DMS153 (cell line): ENCODE measurements at places on chromosomes 3 and 15.

DNA sequence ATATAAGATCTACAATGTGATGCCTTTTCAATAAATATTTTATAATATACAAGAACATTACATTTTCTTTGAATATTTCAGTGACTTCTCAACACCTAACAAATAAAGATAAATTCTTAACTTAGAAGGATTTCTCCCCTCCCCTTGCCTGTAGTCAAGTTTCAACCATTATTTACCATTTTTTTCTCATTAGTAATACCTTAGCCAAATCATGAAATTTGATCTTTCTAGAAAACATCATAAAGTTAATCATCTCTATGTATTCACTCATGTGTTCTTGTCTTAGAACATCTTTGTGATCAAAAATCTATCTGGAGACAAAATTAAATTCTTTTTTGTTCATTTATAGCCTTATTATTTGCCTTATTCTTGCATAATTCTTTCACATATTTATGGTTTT is 1201.8 kb upstream of the EPHA6 start:
- DNase-seq: no peak

- no peak for DNase-seq
Observed at GRCh38 chr3:62373215-62373614, at the start of gene FEZF2. Gene FEZF2 (minus strand): TSS chr3:62373550. CDS start chr3:62372868, 682 bp downstream.

DNA sequence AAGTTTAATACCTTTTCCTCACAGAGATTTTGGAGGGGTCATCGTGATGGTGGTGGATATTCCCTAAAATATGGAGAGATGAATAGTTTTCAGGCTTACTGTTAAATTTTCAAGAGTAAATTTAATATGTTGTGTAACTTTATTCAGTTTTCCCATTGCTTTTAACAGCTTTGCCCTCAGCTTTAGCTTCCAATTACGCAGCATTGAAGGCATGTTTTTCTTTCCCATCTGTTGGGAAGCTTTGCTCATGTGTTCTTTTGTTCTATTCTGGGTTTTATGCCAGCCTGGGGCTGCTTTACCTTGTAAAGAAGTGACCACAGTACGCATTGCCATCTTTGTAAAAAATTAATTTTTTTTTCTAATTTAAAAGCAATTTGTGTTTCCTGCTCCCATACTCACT is 151.5 kb downstream of the B3GALNT1 start:
- no peak for DNase-seq

DNA sequence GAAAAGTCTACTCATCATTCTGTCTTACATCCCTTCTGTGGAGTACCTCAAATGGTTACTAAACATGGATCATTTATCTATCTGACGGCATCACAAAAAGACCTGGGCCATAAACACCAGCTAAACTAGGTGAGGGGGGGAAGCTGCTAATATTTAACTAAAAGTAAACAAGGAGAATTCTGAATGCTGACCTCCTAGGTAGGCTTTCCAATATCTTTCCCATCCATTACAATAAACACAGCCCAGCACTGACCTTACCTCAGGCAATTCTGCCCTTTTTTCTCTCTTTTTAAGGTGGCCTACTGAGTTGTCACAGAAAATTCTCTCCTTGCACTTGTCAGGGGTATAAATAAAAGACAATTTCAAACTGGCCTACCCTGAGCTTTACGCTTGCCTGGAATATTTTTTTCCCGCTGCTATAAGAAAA is 33.1 kb downstream of the USF3 start:
- DNase-seq: no peak

GRCh38 chr3:115279939-115280338 is 132.9 kb upstream of the ZBTB20 start:
- DNase-seq: no peak

DNA sequence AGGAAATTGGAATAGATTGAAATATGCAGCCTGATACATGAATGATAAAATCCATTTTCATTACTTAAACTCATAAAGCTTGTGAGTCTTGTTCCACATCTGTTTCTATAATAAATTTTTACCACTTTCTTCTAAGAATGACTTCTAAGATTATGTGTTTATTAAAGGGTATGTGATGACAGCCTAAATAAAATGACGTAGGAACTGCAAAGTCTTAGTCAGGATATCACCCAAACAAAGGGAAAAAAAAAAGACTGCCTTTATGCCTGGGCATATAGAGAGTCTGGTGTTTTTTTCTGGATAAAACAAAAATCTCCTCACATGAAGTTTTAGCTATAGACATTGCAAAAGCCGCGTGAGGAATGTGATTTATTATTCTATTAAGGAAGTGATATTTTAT is 844.0 kb downstream of the DIPK2A start:
- no peak for DNase-seq

GRCh38 chr15:39788108-39788507 is 5.5 kb upstream of the FSIP1 start:
- no peak for DNase-seq

GRCh38 chr3:94173673-94174434 is 111.0 kb downstream of the NSUN3 start:
- no peak for DNase-seq

GRCh38 chr3:39513791-39514369 is 46.4 kb downstream of the MOBP start:
- DNase-seq: no peak

- no peak for DNase-seq
Observed at GRCh38 chr15:98723195-98723594, 74.9 kb downstream of the IGF1R start.

DNA sequence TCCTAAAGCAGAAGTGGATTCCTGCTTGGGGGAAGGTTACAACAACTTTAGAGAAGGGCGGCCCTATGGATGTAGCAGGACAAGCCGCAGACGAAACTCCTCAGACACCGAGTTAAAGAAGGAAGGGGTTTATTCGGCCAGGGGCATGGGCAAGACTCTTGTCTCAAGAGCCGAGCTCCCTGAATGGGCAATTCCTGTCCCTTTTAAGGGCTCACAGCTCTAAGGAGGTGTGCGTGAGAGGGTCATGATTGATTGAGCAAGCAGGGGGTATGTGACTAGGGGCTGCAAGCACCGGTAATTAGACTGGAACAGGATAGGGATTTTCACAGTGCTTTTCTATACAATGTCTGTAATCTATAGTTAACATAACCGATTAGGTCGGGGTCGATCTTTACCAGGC is 879 bp upstream of the PDHB start:
- no peak for DNase-seq

DNA sequence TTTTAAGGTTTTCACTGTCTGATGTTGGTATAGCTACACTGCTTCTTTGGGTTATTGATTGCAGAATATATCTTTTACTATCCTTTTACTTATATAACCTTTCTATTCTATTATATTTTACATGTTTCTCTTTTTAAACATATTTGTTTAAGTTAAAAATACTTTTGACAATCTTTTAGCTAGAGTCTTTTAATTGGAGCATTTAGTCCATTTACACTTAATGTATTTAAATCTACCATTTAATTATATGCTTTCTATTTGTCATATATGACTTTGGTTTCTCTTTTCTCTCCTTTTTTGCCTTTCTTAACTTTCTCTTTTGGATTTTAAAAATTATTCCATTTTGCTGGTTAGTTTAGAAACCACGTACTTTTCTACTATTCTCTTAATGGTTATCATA is 53.7 kb upstream of the PRR23C start:
- no peak for DNase-seq

GRCh38 chr3:139597947-139598346 is 58.4 kb upstream of the RBP1 start:
- no peak for DNase-seq

DNA sequence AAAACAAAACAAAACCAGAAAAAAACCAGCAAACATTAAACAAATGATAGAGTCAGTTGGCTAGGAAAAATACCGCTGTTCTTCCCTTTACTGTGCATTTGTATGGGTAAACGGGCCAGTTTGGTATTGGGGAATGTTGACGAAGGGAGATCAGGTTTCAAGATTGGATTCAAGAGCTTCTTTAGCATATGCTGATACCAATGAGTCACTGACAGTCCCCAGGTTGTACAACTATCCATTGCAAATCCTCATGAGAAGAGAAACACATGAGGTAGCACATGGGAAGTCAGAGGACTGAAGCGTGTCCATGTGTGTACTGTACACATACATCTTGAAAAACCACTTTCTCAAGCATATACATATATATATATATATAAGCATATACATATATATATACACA is 25.6 kb downstream of the TIGIT start:
- peak; percentile 85 for DNase-seq

DNA sequence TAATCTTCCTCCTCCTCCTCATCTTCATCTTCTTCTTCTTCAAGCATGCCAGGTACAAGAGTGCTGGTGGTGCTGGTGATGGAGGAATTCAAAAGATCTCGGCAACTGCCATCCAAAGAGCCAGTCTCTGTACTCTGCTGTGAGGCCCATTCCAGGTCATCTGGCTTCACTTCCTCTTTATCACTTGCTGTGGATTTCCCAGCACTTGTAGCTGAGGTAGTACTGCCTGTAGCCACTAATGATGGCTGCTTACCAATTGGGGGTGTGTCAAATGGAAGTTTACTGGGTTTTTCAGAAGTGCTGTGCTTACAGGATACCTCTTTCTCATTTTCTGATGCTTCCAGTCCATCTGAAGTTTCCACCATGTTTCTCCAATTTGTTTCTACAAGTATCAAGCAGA is 28.8 kb upstream of the SHC4 start:
- no peak for DNase-seq

- peak; percentile 41 for DNase-seq
Observed at GRCh38 chr15:81809543-81809942, 236.3 kb downstream of the MEX3B start.

DNA sequence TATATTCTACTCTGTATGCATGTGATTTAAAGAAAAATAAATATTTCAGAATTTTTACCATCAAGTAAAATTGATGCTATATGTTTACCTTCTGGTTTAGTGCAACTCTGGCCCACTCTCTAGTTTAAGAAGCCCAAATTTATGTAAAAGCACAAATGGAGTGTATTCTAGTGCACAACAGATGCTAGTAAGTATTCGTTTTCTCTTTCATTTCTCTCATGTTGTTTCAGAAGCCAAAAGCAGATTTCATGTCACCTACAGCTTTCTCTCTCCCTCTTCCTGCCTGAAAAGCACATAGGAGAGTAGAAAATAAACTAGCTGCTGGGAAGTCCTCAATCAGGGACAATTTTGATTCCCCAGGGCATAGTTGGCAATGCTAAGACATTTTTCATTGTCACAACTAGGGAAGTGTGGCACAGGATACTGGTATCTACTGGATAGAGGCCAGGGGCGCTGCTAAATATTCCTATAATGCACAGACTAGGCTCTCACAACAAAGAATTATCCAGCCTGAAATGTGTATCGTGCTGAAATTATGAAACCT is 147.4 kb upstream of the ARHGEF26 start:
- DNase-seq: no peak

DNA sequence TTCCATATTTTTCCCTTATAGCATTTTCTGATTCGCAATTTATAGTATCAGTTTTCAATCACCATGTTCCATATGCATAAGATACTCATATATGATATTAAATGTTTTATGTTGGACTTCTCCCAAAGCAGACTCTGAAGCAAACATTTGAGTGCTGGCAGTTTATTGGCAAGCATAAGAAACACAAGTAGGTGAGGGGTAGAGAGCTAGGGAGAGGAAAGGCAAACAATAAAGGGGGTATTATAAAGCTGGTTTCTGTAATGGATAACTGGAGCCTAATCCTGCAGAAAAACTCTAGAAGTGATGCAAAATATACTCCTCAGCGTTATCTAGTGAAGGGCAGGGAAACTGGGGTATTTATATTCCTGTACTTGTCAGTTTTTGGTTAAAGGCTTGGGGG is 491.5 kb upstream of the TGFBR2 start:
- DNase-seq: no peak

DNA sequence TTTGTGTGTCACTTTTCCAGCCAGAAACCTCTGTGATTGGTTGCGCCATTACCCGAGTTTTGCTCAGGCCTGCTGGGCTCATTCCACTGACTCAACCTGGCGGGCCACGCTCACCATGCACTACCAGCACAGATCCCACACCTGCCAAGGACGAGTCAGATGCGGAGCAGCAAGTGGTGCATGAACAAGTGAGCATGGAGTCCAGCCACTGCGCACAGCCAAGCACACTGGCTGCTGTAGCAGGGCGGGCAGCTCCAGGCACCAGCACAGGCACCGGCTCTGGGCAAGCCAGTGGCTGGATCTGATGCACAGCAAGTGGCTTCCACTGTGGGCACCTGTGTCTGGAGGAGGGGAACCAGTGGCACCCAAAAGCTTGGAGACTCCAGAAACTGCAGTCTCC is 110.4 kb downstream of the CBLB start:
- no peak for DNase-seq

DNA sequence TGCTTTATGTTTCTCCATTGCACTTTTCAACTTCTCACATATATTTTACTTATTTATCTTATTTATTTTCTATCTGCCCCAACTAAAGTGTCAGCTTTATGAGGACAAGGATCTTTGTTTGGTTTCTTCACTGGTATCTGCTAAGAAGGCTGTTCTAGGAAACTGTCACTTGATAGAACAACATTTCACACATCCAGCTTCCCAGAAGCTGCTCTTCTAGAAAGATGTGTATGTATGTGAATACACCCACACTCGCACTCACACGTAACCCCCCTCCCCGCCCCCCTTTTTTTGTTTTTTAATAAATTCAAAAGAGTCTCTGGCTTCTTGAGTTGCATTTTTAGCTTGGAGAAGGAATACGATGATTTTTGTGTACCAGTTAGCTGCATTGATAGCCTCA is 143.1 kb downstream of the AKAP13 start:
- DNase-seq: no peak

GRCh38 chr15:65421360-65422215 is 1.2 kb downstream of the IGDCC4 start:
- DNase-seq: no peak

DNA sequence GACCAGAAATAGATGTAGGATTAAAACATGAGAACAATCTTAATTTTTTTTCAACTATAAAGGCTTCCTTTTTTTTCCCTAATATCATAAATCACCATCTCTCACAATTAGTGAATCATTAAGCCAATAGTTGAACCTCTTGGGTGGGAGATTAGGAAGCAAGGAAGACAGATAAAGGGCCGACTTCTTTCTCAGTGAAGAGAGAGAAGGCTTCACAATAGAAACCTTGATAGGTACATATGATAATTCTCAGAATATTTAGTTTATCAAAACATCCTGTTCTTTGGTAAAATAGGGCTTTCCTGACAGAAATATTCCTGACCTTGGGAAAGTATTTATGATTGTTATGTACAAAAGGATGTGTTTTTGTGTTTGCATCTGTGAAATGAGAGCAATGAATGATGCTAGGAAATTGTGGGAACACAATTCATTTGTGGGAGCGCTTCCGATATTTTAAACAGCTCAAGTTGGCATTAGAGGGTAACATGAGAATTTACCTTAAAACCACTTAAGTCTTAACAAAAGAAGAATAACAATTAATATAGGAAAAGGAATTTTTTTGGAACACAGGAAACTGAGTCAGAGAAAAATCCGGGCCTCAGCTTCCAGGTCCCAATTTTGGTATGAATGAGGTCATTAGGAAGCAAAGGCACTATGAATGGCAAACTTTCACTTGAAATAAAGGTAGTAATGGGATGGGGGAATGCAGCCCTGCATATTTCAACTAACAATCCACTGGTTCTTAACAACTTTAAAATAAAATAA is 263.2 kb upstream of the TGFBR2 start:
- DNase-seq: no peak

- no peak for DNase-seq
Observed at GRCh38 chr15:46934851-46935250, 782.5 kb upstream of the SEMA6D start.

GRCh38 chr3:133662278-133662651 is 524 bp upstream of the TOPBP1 start:
- no peak for DNase-seq

GRCh38 chr3:126656371-126657134 is 1.6 kb upstream of the TXNRD3 start:
- no peak for DNase-seq

- DNase-seq: no peak
Observed at GRCh38 chr3:101821503-101821902, 27.8 kb upstream of the NFKBIZ start.

- no peak for DNase-seq
Observed at GRCh38 chr3:81393251-81393650, 368.2 kb downstream of the GBE1 start.
